Activated CD4-positive, alpha-beta T cell treated with anti-CD3 and anti-CD28 coated beads, Interleukin-2, amount 50 U/mL, for 24 hours (primary cell): ENCODE measurements at places on chromosomes 4 and X.

GRCh38 chr4:85807247-85807950 is 332.4 kb downstream of the ARHGAP24 start:
- no peak for DNase-seq

GRCh38 chrX:1244164-1245076 is 24.2 kb upstream of the CSF2RA start:
- DNase-seq: no peak

- DNase-seq: no peak
Observed at GRCh38 chr4:13169731-13170525, 314.2 kb downstream of the RAB28 start.

DNA sequence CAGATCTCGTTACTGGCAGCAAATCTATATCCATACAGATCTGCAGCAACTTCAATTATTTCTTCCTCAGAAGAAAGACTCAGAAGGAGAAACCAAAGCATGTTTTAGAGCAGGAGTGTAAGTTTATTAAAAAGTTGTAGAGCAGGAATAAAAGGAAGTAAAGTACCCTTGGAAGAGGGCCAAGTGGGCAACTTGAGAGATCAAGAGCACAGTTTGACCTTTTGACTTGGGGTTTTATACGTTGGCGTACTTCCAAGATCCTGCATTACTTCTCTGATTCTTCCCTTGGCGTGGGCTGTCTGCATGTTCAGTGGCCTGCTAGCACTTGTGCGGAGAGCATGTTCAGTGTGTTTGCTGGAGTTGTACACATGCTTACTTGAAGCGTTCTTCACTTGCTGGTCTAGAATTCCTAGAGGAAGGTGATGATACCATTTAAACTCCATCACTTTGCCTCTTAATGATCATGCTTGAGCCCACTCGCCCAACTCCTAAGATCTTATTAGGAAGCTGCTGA is 1114.7 kb upstream of the PABPC4L start:
- no peak for DNase-seq

GRCh38 chrX:39818750-39819149 is 279.0 kb downstream of the BCOR start:
- DNase-seq: no peak

DNA sequence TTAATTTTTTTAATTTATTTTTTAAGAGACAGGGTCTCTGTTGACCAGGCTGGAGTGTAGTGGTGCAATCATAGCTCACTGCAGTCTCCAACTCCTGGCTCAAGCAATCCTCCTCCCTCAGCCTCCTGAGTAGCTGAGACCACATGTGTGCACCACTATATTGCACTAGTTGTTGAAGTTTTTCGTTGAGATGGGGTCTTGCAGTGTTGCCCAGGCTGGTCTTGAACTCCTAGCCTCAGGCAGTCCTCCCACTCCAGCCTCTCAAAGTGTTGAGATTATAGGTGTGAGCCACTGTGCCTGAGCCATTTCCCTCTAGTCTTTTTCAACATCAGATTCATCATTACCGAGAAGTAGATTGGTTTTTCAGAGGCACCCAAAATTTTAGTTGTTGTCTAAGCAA is 165.7 kb downstream of the DCLK2 start:
- DNase-seq: no peak

DNA sequence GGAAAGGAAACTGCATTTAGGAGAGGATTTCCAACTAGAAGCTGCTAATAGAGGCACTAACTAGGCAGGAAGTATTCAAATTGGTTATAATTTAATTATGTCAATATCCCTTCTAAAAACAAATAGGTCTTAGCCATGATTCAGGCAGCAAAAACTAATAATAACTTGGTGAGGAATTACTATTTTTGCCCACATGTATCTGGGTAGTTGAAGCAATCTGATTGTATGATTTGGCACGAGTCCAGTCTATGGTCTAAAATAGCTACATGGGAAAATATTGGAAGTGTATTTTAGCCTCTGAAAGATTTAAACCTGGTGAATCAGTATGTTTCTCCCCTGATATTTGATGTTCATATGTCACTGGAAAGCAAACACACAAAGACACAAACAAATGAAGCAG is 62.2 kb downstream of the MFAP3L start:
- no peak for DNase-seq

GRCh38 chrX:100600758-100601157 is 16.0 kb downstream of the TNMD start:
- no peak for DNase-seq

- no peak for DNase-seq
Observed at GRCh38 chr4:69765751-69766150, 5.3 kb upstream of the SULT1B1 start.

- no peak for DNase-seq
Observed at GRCh38 chrX:10945498-10945897, 165.6 kb upstream of the HCCS start.

- DNase-seq: no peak
Observed at GRCh38 chr4:60034361-60034760, 1165.8 kb upstream of the ADGRL3 start.

GRCh38 chr4:110518889-110519490 is 43.0 kb downstream of the ENPEP start:
- peak; percentile 5 for DNase-seq

DNA sequence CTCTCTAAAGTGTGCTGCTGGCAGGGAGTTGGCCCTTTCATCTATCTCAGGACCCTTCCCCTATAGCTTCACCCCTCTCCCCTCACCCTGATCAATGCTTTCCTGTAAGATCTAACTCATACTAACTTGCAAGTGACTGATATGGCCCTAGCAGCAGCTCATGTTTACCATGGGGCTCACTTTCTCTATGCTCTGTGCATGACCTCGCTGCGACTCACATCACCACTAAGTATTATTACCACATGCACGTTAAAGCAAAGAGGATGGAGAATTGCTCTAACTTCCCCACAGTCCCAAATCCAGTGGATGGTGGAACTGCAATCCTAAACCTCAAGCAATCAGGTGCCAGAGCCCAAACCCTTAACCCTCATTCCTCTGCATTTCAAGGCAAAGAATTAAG is 626.6 kb downstream of the MID1IP1 start:
- DNase-seq: no peak

- no peak for DNase-seq
Observed at GRCh38 chr4:4599481-4600275, 57.8 kb upstream of the STX18 start.

- DNase-seq: no peak
Observed at GRCh38 chr4:47551682-47552081, 66.6 kb downstream of the ATP10D start.

- DNase-seq: no peak
Observed at GRCh38 chr4:123599061-123599919, 202.7 kb downstream of the SPRY1 start.

DNA sequence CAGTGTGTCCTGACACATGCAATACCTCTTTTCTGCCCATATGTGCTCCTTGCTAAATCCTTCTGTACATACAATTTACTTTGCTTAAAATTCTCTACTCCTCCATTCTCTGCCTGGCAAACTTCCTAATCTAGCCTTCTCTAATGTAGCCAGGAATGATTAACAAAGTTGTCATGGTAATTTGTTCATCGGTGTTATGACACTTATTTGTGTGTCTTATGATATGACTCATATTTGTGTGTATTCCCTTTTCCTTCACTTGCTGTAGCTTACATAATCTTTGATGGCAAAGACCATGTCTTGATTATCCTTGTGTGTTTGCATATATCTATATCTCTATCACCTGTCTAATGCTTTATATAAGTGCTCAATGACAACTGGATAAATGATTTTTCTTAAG is 133.3 kb downstream of the COL25A1 start:
- no peak for DNase-seq

- DNase-seq: no peak
Observed at GRCh38 chr4:11741190-11741652, 312.5 kb upstream of the HS3ST1 start.

DNA sequence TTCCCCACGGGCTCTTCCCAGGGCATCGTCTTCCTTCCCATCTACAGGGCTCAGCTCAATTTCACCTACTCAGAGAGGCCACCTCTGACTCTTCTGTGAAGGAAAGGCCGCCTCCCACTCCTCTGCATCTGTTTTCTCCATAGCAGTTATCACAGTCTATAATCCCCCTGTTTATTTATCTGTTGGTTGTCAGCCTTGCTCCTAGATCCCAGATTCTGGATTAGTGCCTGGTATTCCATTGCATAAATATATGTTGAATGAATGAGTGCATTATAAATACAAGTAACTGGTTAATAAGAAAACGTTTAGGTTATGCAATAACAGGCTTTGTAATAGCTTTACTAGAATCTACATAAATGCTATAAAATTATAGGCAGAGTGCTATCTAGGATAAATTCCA is 52.9 kb downstream of the NSG1 start:
- no peak for DNase-seq

GRCh38 chrX:134671294-134671693 is 13.0 kb upstream of the PLAC1 start:
- no peak for DNase-seq

DNA sequence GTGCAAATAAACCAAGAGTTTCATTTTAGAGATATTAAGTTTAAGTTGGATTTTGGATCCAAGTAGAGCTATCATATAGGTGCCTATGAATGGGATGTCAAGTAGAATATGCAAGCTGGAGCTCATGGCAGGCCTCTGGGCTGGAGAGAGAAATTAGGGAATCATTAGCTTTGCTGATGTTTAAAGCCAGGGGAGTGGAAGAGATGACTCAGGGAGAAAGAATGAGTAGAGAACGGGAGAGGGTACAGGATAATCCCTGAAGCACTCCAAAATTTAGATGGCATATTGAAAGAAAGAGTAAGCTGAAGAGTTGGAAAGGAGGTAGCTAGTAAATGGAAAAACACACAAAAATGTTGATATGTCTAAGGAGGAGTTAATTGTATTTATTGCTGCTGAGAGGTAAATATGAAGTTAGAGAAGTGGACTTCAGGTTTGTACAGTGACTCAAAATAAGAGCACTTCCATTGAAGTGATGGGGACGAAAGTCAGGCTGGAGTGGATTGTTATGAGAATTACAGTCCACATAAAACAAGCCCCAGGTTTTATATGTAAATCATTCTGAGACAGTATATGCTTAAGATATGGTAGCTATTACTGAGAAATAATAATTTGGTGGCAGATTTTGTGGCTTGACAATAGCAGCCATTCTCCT is 72.5 kb upstream of the GRXCR1 start:
- DNase-seq: no peak

- no peak for DNase-seq
Observed at GRCh38 chrX:129640737-129641136, 14.0 kb downstream of the APLN start.

- no peak for DNase-seq
Observed at GRCh38 chr4:79923281-79923680, 149.7 kb downstream of the ANTXR2 start.

- no peak for DNase-seq
Observed at GRCh38 chr4:75325318-75325979, 188.8 kb downstream of the RCHY1 start.
